ENCODE measurements at places on chromosomes 5 and 9.

DNA sequence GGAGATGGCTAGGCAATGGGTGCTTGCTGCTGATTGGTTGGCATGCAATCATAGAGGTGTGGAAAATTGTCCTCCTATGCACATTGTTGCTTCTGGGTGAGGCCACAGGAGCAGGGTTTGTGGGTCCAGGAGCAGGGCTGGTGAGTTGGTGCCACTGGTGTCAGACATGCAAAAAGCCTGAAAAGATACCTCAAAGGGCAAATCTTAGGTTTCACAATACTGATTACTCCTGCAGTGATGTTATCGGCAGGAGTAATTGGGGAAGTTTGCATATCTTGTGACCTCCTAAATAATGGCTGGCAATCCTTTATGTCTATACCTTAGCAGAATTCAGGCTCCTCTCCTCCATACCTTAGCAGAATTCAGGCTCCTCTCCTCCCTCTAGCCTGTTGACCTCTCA is 25.2 kb downstream of the SLC25A48 start:
- DNase-seq, result no peak

DNA sequence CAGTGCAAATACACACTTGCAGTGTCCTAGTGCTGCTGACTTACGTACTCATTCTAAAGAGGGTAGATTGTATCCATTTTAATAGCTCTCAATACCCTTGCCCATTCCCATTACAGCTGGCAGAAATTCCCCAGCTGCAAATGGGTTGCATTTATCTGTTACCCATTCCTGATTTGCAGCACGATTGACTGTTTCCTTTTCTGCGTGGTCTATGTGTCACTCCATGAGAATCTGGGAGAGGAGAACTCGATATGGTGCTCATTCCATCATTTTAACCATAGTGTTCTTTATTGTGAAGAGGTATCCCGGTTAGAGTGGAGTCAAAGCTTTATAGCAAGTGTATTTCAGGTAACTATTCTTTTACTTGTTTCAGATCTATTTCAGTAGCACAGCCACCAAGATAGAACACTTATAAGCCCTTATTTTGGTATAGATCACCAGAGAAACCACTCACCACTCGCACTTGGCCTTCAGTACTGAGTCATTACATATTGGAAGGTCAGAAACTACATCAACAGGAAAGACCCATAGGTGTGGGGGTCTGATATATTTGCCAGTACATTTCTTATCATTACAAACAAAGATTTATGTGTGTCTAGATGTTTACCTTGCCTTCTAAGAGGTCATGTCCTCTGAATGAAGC is 139.5 kb downstream of the MUSK start:
- DNase-seq, result no peak

GRCh38 chr5:59354274-59354673 is 539.3 kb downstream of the PDE4D start:
- no peak for DNase-seq

GRCh38 chr9:121268851-121269641 is 1.1 kb downstream of the GSN start:
- DNase-seq, result no peak

GRCh38 chr9:98091735-98092612 is 27.0 kb downstream of the TRIM14 start:
- no peak for DNase-seq

DNA sequence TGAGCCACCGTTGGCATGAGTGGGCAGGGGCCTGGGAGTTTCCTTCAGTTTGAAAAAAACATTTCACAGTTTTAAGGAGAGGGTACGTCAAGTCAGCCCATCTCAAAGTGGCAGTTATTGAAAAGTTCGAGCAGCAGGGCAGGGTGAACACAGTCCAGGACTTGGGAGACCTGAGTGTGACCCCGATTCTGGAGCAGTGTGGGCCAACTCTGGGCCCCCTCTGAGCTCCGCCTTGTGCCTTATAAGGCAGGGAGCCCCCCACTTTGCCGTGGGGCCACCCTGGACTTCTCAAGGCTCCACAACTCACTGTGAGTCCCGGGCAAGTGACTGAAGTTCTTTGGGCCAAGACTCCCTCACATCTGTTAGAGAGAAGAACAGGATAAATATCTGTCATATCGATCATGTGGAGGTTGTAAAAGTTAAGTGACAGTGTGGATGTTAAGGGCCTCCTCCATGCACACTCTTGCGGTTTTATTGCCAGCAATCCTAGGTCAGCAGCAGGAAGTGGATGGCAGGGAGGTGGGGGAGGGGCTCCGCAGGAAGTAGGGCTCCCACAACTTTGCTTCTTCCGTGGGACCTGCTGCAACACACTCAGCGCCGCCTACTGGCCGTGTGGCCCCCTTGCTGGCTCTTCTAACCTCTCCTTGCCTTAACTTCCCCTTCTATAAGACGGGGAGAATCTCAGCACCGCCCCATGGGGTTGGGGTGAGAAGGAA is 38.4 kb downstream of the HRH2 start:
- peak; percentile 82 for DNase-seq

All from left cardiac atrium (tissue), 4 donors.